ENCODE measurements at places on chromosomes 1 and 21.

DNA sequence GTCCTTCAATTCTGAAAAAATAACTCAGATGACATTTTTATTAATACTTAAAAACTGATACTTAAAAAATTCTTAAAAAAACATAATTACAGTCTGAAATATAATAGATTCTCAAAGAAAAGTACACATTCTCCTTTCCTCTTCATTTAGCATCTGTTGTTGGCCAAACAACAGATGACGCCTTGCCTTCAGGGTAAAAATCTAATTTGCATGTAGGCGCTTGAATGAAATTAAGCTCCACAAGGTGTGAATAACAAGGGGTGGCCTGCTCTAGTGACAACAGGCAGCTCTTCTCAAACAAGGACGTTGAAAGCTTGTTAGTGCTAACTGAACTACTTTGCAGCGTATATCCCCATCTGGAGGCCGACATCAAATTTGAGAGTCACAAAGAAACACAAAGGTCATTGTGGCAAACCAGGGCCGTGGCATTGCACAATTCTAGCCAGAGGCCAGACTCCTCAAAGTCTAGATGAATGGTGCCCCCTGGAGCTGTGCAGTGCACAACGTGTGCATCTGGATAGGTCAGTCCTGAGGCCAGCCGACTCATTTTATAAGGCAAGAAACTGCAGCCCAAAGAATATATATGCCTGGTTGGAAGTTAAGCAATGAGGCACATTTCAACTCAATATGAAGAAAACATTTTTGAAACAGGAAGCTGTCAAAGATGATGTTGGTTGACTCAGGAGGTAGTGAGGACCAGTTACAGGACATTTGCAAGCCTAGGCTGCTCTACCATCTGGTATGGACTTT is 459.2 kb upstream of the RUNX1 start:
- no peak for DNase-seq

DNA sequence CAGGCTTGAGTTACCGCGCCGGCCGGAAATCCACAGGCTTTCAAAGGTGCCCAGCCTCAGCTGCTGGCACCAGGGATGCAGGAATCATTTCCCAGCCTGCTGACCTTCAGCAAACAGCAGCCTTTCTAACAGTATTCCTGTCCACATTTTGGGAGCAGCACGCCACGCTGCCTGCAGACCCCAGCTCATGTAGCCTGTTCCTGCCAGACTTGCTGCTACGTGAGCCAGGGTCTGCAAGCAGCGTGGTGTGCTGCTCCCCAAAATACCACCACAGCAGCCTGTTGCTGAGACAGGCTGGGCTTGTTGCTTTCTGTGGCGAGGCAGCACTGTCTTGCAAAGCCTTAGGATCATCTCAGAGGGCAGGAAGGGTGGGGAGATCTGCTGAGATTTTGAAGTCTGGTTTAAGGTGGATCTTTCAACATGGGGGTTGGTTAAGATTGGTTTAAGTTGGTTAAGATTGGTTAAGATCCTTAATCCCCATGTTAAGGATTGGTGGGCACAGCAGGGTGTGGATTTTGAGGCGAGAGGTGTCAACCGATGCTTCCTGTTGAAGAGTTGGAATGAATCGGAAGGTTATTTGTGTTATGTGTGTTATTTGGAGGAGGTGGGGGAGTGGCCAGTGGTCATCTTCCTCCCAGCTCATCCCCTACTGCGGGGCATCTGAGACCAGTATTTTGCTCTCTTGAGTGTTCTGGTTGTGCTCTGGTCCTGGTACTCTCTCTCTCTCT is 12.9 kb downstream of the FAAH start:
- no peak for DNase-seq

GRCh38 chr1:22500471-22500870 is 48.8 kb downstream of the ZBTB40 start:
- DNase-seq, result no peak

DNA sequence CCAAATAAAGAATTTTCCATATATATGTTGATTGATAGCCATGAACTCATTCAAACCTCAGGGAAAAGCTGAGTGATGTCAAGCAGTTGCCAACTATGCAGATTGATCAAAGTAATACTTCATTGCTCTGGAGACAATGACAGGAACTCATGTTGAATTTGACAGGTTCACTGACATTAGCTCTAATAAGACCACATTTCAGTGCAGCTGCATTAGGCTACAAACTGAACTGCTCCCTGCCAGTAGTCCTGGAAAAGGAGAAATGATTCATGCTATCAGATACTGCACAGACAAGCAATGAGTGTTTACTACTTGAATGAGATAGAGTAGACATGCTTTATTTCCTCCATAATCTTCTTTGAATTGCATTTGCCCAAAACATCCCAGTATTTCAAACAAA is 948.4 kb downstream of the MRPL39 start:
- DNase-seq, result no peak

GRCh38 chr1:64162151-64162550 is 41.3 kb upstream of the UBE2U start:
- DNase-seq, result no peak

DNA sequence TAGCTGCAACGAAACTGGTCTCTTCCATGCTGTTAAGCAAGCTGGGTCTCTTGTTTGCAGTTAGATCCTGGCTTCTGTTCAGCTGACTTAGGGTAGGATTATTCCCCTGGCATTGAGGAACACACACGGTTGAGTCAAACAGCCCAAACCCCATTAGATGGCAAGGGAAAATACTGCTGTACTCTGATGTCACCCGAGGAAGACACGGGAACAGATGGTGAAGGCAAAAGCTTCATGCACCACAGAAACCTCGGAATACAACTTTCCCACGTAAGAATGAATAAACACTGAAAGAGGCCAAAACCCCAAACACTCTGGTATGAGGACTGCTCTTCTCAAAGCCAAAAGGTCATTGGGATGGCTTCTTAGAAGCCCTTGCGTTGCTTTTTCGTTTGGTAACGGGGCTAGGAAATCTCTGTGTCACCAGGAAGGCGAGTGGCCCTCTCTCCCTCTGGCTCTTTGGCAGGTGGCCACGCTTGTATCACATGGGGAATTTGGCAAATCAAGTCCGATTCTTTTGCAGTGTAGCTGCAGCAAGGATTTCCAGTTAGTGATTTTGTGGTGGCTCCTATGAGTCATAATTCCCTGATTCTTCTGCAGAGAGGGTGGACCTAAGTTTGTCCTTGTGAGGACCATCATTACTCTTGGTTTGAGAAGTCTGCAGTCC is 16.7 kb upstream of the LYST start:
- DNase-seq, result no peak

DNA sequence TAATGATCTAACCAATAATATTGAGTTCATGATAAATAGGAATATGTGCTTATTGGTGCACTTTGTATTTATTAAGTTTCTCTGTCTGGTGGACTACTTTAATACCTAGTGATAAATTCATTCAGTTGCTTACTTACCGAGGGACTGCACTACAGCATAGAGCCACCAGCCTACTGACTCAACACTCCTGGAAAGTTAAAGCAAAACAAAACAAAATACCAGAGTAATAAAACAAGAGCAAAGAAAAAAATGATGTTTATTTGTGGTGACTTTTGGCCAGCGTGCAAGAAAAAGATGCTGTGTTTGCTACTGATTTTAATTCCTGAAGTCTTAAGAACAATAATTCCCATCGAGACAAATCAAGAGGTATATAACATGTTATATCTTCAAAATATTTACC is 586.3 kb downstream of the PLA2G4A start:
- DNase-seq, result no peak

DNA sequence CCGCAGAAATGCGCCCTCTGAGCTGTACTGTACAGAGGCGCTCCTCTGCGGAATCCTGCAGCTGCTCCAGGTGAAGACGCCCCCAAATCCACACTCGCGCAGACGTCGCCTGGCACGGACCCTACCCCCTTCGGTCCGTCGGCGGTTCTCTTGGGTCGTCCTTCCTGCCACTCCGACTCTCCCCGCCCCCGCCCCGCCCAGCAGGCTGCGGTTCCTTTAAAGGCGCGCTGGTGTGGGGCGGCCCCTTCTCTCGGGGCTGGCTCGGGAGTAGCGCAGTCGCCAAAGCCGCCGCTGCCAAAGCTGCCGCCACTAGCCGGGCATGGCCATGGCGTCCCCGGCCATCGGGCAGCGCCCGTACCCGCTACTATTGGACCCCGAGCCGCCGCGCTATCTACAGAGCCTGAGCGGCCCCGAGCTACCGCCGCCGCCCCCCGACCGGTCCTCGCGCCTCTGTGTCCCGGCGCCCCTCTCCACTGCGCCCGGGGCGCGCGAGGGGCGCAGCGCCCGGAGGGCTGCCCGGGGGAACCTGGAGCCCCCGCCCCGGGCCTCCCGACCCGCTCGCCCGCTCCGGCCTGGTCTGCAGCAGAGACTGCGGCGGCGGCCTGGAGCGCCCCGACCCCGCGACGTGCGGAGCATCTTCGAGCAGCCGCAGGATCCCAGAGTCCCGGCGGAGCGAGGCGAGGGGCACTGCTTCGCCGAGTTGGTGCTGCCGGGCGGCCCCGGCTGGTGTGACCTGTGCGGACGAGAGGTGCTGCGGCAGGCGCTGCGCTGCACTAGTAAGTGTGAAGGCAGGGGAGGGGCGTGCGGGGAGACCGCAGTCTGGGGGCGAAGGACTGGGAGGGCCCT is at the start of gene RASSF5:
TSS of gene RASSF5 (plus strand) at position 248 of the 846 bp plus-strand sequence. CDS start at position 320, 72 bp downstream.
- DNase-seq, result peak; percentile 62
